ENCODE measurements at places on chromosomes 6 and 20.

- no peak for DNase-seq
These were observed 74.1 kb upstream of the PREP start for GRCh38 chr6:105476978-105477377.

GRCh38 chr6:121503589-121503991 lies 68.1 kb downstream of the GJA1 start:
- DNase-seq: no peak

DNA sequence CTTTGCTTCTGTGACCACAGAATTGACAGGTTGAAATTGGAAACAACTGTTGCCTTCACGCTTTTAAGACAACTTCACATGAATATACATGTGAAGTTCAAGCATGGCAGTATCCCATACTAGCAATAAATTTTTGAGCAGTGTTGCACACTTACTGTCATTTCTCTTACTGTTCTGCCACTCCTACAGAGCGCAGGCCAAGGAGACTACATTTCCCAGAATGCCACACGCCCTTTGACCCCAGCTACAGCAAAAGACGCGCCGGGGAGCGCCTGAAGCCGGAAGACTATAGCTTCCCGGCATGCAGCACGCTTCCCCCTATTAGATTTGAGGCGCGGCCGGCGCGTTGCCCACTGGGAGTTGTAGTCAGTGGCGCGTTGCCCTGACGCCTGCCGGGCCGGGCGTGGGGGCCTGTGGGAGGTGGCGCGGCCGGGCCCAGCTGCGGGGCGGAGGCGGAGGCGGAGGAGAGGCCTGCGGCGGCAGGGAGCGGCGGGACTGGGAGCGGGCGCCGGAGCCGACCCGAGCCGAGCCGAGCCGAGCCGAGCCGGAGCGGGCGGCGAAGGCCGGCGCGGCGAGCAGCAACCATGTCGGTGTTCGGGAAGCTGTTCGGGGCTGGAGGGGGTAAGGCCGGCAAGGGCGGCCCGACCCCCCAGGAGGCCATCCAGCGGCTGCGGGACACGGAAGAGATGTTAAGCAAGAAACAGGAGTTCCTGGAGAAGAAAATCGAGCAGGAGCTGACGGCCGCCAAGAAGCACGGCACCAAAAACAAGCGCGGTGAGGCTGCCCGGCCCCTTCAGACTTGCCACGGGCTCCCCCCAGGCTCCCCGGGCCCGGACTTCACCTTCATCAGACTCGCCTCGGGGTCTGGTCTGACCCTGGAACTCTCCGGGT lies at the start of gene CHMP4B:
Gene CHMP4B, plus strand, starts transcription at position 464 of the 891 bp plus-strand sequence. Its CDS starts 121 bp downstream, at position 585.
- peak; percentile 96 for DNase-seq

DNA sequence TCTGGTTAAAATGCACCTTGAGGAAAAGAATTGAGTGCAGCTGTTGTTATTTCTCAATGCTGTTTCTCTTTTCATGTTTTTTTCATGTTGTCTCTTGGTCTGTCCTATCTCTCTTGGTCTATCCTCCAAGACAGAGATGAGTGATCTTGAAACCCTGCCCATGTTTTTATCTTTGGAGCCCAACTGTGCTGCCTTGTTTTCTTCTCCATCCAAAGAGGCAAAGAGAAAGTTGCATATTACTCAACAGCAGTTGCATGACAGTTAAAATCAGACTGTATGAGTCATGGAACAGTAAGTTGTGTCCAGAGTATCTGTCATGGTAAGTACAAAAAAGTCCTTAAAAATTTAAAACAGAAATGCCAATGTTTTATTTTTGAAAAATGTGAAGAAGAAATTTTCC lies 26.2 kb downstream of the BCAS1 start:
- DNase-seq: no peak

DNA sequence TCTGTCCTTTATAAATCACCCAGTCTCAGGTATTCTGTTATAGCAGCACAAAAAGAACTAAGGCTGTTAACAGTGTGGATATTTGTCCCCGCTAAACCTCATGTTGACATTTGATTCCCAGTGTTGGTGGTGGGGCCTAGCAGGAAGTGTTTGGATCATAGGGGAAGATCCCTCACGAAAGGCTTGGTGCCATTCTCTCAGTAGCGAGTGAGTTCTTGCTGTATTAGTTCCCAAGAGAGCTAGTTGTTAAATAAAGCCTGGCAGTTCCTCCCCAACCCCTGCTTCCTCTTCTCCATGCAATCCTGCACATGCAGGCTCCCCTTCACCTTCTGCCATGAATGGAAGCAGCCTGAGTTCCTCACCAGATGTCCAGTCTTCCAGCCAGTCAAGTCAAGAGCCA lies 29.8 kb upstream of the ERVFRD-1 start:
- no peak for DNase-seq

DNA sequence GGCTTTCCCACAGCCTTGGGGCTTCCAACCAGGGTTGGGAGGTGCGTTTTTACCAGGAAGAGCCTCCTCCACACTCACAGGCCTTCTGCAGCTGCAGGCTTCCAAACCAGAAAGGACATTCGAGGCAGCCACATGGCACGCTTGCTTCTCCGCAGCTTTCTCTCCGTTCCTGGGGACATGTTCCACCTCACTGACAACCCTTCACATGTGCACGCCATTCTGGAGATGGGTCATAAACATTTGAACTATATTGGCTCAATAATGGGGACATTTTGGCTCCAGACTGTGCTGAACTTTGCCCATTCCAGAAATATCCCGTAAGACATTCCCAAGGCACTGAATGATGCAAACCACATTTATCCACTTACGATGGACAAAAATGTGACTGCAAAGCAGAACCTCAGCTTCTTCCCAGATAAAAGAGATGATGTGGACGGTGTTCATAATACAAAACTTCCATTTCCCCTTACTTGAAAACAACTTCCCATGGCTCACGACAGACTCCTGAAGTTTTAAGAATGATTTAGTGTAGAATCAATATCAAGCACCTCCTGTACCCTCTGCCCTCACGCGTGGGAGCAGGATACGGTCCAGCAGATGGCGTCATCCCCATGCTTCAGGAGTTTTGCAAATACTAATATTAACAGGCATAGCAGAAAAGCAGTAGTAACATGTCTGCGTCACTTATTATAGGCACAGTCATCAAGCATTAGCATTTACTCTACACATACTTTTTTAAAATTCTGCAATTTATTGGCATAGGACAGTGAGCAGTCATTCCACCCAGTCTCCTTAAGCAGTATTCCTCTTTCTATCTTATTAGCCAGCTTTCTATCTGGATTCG lies 25.4 kb upstream of the FOXF2 start:
- no peak for DNase-seq

DNA sequence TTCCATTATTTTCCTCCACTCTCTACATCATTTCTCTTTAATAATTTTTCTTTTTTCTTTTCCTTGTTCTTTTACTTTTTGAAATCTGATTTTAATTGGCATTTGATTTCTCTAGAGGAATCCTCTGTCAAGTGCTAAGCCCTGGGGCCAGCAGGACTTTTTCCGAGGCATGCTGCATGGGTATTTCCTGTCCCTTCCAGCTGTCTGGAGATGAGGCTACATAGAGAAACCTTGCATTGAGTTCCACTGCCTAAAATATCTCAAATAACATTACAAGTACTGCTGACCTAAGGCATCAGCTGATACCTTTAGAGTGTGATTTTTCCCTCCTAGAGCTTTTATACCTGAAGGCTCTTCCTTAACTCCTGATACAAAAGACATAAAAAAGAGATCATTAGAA lies 6.2 kb downstream of the RNF217 start:
- DNase-seq: no peak

DNA sequence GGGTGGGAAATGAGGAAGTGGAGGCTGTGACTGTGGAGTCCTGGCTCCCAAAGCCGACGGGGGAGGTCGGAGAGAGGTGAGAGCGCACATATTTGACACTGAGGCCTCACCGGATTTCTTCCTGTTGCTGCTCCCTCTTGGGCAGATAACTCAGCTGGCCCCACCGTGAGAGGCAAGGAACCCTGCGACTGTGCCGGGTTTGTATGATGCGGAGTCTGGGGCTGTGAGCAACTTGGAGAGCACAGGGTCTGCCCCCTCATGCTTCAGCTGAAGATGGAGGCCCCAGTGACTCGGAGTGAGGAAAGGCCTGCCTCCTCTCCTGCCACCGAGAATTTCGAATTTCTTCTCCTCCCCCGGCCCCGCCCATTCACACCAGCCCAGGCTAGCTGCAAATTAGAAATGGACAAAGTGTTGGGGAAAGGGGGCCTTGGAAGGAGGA lies 160.6 kb downstream of the GRM4 start:
- no peak for DNase-seq

DNA sequence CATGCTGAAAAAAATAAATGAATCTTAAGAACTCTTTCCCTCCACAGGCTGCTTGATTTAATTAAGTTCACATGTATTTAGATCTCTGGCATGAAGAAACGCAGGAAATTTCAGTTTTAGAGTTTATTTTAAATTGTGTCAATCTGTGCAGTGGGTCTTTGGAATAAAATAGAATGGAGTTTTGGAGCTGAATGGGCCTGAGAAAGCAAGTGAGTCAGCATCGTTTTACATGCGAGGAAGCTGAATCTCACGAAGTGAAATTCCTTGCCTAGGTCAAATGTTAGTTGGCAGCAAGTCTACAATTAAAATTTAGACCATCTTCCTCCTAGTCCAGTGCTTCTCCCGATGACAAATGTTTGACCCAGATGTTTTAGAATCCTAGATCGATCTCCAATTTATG lies 22.4 kb downstream of the MAP7 start:
- DNase-seq: no peak

DNA sequence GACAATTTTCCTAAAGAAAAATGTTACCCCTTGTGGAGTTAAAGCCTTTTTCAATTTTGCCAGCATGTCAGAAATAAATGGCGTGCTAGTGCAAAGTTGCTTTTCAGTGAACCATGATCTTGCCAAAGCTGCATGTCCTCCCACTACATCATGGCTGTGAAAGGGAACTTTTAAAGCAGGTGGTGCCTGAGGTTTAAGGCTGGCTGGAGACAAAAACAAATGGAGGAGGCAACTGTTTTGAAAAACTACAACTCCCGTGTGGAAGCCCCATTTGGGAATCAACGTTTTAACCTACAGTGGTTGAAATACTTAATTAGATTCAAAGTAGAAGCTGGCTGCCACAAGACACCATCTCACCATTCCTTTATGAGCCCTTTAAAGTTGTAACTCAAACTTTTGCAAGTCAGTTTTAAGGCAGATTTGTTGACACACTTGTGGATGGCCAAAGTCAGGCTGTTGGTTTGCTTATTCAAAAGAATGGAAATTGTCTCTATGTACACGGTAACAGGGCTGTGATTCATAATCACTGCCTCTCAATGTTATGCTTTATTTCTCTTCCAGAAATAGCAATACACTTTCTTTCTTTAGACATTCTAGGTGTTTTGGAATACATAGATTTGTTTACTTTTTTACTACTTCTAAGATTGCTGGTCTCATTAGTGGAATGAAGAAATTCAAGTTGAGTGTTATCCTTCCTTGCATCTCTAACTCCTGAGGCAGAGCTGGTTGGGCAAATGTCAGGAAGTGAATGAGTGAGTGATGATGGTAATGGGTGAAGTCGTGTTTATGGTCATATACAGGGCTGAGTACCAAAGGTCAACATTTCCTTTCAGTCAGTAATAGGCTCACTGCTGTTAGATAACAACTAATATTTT lies 196.4 kb upstream of the GMDS start:
- DNase-seq: no peak

- no peak for DNase-seq
These were observed 122.2 kb downstream of the ANKRD60 start for GRCh38 chr20:58106143-58106750.

DNA sequence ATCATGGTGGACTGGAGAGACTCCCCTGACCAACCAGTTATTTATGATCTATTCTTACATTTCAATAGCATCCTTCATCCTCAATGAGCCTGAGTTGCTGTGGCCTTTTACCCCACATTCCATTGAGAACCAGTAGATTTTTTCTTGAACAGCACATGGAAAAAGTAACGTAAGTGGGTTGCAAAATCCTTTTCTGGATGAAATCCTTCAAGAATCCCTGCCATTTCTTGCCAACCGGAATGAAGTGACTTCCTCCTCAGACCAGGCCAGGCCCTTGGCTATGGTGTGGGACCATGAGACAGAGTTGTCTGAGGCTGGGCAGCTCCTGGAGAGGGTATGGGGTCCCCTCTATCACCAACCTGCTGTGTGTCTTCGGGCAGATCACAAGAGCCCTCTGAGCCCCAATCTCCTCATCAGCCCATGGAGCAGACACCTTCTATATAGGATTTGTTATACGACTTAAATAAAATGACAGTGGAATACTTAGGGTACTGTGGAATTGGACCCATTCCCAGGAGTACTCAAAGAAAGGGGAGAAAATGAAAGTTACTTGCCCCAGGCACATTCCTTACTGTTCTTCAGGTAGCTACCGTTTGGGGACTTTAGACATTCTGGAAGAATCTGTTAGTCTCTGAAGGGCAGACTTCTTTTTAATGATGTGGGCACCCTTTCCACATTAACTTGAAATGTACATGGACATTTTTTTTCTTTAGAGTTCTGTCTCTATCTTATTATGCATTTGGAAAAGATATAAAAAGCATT lies 10.9 kb downstream of the EYA2 start:
- no peak for DNase-seq

DNA sequence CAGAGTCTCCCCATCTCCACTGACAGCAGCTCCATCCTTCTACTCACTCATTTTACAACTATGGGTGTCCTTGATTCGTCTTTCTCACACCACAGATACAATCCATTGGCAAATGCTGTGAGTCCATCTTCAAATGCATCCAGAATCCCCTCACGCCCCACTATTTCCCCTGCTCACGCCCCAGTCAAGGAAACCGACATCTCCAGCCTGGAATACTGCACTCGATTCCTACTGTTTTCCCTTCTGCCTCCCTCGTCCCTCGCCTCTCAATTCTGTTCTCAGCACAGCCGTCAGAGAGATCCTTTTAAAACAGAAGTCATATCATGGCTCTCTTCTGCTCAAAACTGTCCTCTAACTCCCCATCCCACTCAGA lies 4.7 kb downstream of the HLA-B start:
- no peak for DNase-seq

DNA sequence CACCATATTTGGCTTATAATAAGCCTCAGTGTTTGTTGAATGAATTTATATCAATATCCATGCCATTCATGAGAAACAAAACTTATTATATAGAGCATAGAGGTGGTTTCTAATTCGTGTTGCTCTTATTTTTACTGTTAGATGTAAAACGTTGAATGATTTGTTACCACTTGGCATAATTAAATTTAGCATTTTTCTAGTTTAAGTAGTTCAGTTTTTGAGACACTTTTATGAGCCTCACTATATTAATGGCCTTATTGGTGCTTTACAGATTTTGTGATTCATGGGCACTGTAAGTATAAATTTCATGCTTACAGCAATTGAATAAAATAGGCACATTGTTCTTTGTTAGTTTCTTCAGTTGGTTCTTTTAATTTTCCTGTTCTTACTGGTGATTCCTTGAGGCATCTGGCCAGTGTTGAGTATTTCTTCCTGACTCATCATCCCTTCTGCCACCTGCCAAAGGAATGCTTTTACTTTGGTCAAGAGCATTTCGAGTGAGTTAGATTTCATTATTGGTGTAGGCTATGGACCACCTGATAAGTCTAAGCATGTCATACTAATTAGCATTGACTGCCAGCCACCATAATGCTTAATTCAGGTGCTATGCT lies 34.8 kb downstream of the CDKAL1 start:
- no peak for DNase-seq

DNA sequence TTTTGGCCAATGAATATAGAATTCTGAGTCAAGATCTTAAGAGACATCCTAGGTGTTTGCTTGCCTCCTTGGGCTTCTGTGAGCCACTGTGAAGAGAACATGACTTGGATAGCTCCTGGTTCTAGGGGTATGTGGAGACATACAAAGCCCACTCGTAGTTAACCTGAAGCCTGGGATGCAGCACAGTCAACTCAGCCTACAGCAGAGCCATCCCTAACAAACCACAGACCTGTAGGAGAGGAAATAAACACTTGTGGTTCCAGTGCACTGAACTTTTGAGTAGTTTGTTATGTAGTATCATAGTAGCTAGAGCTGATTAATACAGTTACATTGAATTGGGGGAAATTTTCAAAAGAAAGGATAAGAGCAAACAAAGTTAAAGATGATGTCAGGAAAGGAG lies 474.4 kb upstream of the HSF2 start:
- DNase-seq: no peak

All from NCI-H774 (cell line).